ENCODE measurements at places on chromosomes 11 and 22.

GRCh38 chr11:125950696-125951651 is 5.1 kb downstream of the VSIG10L2 start:
- no peak overlapping the region for H3K27ac ChIP-seq
- H3K36me3 ChIP-seq: no peaks in the 10 kb centered on the region
- no peak for DNase-seq
- H3K4me3 ChIP-seq: no peak overlapping the region

DNA sequence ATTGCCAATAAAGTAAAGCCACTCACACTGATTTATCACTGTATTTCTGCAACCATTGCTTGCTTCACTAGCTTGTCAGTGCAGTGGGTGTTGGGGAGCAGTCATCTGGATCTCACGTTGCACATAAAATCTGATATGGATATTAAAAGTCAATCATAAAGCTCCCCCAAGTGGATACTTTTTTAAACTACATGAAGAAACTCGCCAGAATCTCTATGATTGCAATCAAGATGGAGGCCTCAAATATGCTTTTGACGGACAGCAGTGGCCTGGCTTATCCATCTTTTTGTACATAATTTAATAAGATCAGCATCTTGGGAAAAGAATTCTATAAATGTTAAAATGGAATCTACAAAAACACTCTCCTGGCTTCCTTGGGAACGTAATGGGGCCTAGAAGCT is 137.7 kb downstream of the WT1 start:
- H3K27ac ChIP-seq: no peak overlapping the region
- DNase-seq: no peak
- no peak overlapping the region for H3K4me3 ChIP-seq
- no peaks in the 10 kb centered on the region for H3K27me3 ChIP-seq
- H3K4me1 ChIP-seq: no peaks in the 10 kb centered on the region
- H3K36me3 ChIP-seq: no peaks in the 10 kb centered on the region

GRCh38 chr11:14148653-14149273 is 186.2 kb downstream of the SPON1 start:
- no peak overlapping the region for H3K27ac ChIP-seq
- DNase-seq: no peak

DNA sequence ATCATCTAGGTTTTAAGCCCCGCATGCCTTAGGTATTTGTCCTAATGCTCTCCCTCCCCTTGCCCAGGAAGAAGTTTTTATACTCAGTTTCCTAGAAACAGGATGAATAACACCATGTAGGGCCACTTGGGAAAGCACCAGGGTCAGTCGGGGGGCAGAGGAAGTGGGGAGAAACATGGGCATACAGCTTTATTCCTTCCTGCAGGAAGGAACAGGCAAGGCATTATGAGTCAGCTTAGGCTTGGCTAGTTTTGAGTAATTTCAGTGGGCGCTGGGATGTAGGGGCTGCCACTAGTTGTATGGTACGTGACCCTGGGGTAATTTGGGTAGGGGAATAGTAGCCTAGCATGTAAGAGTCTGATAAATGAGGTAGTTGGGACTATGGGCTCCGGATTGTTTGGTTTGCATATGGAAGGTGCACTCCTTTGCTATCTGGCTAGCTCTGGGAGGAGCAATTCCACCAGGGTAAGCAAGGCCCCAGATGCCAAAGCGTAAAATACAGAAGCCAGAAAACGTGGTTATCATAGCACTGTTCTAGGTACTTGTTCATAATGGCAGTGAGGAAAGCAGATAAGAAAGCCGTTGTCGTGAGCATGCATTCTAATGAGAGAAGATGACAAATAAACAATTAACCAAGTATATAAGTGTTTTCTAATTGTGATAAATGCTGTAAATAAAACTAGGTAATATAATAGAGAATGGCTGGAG is 24.8 kb downstream of the ACER3 start:
- no peak overlapping the region for H3K4me3 ChIP-seq
- H3K36me3 ChIP-seq: peaks cover 16% of the 10 kb centered on the region
- no peaks in the 10 kb centered on the region for H3K27me3 ChIP-seq
- no peak overlapping the region for H3K27ac ChIP-seq
- H3K4me1 ChIP-seq: peaks cover 13% of the 10 kb centered on the region
- DNase-seq: no peak

- DNase-seq: no peak
- H3K27me3 ChIP-seq: peaks cover 12% of the 10 kb centered on the region
- no peaks in the 10 kb centered on the region for H3K4me1 ChIP-seq
- H3K27ac ChIP-seq: no peak overlapping the region
Measured at GRCh38 chr11:127042445-127042844, 41.9 kb upstream of the KIRREL3 start.

- H3K27me3 ChIP-seq: peaks cover 17% of the 10 kb centered on the region
- no peaks in the 10 kb centered on the region for H3K4me1 ChIP-seq
- no peak for DNase-seq
- no peak overlapping the region for H3K27ac ChIP-seq
Measured at GRCh38 chr11:35584321-35584720, 33.9 kb upstream of the FJX1 start.

DNA sequence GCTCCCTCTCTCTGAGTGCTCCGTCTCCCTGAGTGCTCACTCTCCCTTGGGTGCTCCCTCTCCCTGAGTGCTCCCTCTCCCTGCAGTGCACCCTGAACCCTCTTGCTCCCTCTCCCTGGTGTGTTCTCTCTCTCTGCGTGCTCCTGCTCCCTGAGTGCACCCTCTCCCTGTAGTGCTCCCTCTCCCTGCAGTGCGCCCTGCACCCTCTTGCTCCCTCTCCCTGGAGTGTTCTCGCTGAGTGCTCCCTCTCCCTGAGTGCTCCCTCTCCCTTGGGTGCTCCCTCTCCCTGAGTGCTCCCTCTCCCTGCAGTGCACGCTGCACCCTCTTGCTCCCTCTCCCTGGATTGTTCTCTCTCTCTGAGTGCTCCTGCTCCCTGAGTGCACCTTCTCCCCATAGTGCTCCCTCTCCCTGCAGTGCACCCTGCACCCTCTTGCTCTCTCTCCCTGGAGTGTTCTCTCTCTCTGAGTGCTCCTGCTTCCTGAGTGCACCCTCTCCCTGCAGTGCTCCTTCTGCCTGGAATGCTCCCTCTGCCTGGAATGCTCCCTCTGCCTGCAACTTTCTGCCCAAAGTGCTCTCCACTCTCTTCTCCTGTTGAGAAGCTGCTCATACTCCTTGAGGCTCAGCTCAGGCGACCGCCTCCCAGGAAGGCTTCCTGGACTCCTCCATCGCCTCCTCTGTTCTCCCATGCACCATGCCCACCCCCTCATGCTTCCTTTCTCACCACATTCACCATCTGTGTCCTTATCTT is 48.4 kb upstream of the WNT7B start:
- H3K36me3 ChIP-seq: peaks cover 2% of the 10 kb centered on the region
- H3K27ac ChIP-seq: no peak overlapping the region
- no peak overlapping the region for H3K4me3 ChIP-seq

DNA sequence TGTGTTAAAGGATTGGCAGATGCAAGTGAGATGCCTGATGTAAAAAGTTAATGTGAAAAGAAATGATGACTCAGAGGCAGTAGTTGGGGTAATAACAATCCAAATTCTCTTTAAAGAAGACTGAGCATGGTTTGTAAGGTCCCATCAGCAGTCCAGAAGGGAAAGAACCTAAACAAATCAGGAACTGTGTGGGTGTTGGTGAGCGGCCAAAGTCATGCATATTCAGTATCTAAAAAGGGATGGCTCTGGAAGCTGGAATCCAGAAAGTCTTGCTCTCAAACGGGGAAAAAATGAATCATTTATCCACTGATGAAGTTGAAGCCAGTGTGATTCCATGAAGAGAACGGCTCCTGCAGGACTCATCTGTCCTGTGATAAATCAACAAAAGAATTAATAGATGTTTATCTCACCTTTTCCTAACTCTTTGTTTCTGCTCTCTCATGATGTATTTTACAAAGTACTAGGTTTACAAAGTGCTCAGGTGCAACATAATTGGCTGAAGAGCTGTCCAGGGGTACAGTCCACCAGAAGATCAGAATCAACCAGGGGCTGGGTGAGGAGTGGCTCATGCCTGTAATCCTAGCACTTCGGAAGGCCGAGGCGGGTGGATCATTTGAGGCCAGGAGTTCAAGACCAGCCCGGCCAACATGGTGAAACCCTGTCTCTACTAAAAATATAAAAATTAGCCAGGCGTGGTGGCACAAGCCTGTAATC is 20.5 kb upstream of the SORL1-AS1 start:
- no peak for DNase-seq
- peaks cover 7% of the 10 kb centered on the region for H3K36me3 ChIP-seq
- no peak overlapping the region for H3K27ac ChIP-seq
- H3K4me1 ChIP-seq: peaks cover 5% of the 10 kb centered on the region
- no peak overlapping the region for H3K4me3 ChIP-seq

GRCh38 chr11:67486481-67487195 is 3.8 kb downstream of the AIP start:
- peak; percentile 40 for DNase-seq
- peaks cover 15% of the 10 kb centered on the region for H3K36me3 ChIP-seq
- peak overlapping the region; percentile 73 for H3K4me3 ChIP-seq
- peak overlapping the region; percentile 92 for H3K27ac ChIP-seq

DNA sequence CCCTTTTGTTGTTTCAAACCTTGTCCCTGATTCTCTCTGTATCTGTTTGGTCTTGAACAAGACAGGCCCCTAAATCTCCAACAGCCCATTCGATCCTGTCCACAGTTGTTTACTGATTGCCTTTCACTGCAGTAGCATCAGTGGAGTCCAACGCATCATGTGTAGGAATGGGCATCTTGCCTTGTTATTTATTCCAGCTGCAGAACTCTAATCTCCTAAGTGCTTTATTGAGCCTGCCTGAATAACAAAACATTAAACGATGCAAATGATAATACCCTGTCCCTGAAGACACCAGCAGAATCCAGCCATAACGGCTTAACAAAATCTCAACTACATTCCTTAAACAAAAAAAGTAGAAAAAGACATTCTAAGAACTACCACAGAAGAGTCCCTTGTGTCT is 50.1 kb downstream of the SLC35F2 start:
- peaks cover 30% of the 10 kb centered on the region for H3K36me3 ChIP-seq
- H3K4me3 ChIP-seq: no peak overlapping the region
- no peaks in the 10 kb centered on the region for H3K4me1 ChIP-seq
- no peaks in the 10 kb centered on the region for H3K27me3 ChIP-seq
- no peak overlapping the region for H3K27ac ChIP-seq

DNA sequence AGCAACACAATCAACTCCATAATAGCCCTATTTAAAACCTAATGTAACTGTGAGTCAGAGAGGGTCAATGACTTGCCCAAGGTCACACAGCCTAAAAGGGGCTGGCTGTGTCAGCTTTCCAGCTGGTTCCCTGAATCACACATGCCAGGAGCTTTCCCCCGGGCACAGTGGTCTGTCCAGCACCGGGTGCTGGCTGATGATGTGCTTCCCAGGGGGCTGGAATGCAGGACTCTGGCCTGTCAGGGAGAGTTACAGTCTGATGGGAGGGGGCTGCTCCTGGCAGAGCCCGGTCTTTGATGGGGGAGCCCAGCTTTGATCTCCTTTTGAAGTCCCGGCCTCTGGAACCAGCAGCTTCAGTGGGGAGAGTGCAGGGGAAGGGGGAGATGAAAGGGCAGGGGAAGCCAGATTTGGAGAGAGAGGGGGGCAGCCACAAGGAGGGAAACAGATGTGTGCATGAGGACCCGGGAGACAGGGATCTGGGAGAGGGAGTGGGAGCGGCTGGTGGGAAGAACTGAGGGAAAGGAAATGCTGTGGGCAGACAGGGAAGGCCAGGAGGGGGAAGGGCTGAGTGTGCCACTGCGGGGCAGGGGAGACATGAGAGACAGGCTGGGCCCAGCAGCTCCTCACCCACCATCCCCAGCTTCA is 102.7 kb downstream of the NECTIN1 start:
- DNase-seq: no peak
- no peaks in the 10 kb centered on the region for H3K4me1 ChIP-seq
- H3K27me3 ChIP-seq: peaks cover 37% of the 10 kb centered on the region
- H3K36me3 ChIP-seq: no peaks in the 10 kb centered on the region
- no peak overlapping the region for H3K4me3 ChIP-seq
- no peak overlapping the region for H3K27ac ChIP-seq

DNA sequence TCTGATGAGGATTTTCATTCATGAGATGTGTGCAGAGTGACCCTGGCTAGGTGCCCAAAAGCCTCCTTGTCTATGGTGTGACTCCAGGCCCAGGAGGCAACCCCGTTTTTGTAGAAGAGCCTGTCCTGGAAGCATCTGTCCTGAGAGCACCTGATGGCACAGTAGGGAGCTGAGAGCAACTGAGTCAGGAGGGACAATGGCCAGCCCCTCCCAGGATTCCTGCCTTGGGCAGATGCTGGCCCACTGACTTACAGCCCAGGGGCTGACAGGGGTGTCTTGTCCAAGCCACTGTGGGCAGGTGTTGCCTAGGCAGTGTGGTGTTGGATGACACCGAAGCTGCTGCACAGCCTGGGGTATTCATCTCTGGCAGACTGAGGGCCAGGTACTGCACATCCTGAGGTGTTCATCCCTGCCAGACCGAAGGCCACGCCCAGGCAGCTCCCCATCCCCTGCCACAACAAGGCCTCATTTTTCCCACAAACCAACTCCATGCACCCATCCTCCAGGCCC is 3.2 kb upstream of the RFPL2 start:
- no peak overlapping the region for H3K27ac ChIP-seq
- DNase-seq: no peak
- H3K27me3 ChIP-seq: peaks cover 20% of the 10 kb centered on the region
- peaks cover 2% of the 10 kb centered on the region for H3K4me1 ChIP-seq
- no peaks in the 10 kb centered on the region for H3K36me3 ChIP-seq
- no peak overlapping the region for H3K4me3 ChIP-seq

GRCh38 chr11:92986585-92986984 is 17.1 kb downstream of the MTNR1B start:
- H3K27ac ChIP-seq: no peak overlapping the region
- H3K4me1 ChIP-seq: no peaks in the 10 kb centered on the region
- no peak overlapping the region for H3K4me3 ChIP-seq
- H3K36me3 ChIP-seq: no peaks in the 10 kb centered on the region

GRCh38 chr11:57640068-57640800 is 9.5 kb downstream of the YPEL4 start:
- H3K4me1 ChIP-seq: peaks cover 13% of the 10 kb centered on the region
- DNase-seq: no peak
- no peaks in the 10 kb centered on the region for H3K36me3 ChIP-seq
- no peak overlapping the region for H3K27ac ChIP-seq
- no peak overlapping the region for H3K4me3 ChIP-seq
- peaks cover 16% of the 10 kb centered on the region for H3K27me3 ChIP-seq

DNA sequence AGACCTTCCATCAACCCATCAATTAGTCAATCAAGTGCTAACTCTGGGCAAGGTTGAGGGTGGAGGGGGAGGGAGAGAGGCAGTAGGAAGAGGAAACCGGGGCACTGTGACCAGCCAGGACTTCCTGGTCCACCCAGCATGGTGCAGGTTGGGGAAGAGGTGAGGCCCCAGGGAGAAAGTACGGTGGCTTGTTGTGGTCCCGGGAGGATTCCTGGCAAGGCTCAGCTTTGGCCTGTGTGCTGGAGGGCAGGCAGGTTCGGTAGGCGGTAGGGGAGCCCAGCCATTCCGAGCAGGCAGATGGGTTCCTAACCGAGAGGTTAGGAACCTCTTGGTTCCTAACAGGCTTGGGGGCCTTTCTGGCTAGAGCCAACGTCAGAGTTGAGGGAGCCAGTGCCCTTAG is 10.8 kb downstream of the ST14 start:
- peak overlapping the region; percentile 84 for H3K27ac ChIP-seq
- H3K27me3 ChIP-seq: no peaks in the 10 kb centered on the region
- no peak for DNase-seq
- H3K4me1 ChIP-seq: peaks cover 57% of the 10 kb centered on the region
- peaks cover 26% of the 10 kb centered on the region for H3K36me3 ChIP-seq

GRCh38 chr11:68338051-68338780 is 25.8 kb downstream of the LRP5 start:
- no peak overlapping the region for H3K4me3 ChIP-seq
- no peak for DNase-seq
- peaks cover 18% of the 10 kb centered on the region for H3K4me1 ChIP-seq
- no peaks in the 10 kb centered on the region for H3K27me3 ChIP-seq
- no peaks in the 10 kb centered on the region for H3K36me3 ChIP-seq
- H3K27ac ChIP-seq: no peak overlapping the region
